Cortex of kidney (tissue), 1 donor: ENCODE measurements at places on chromosomes 16 and 17.

DNA sequence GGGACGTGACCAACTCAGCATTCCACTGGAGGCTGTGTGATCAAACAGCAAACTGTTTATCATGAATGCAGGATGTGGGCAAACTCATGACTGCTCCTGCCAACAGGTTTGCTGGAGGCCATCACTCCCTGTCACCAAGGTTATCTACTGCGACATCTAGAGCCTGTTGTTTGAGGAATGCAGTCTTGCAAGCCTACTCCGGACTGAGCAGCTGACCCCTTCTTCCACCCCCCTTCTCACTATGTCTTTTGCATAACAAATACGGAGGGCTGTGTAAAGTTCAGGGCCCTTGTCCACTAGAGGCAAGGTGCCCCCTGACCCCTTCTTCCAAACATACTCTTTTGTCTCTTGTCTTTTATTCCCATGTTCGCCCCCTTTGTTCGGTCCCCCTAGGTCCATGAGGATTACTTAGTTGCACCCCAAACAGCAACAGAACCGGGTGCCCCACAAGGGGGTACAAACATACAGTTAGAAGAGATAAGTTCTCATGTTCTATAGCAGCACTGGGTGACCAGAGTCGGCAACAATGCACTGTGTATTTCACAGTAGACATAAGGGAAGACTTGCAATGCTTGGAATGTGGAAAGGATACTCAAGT, 28.7 kb downstream of the MEAK7 start:
- no peak for DNase-seq

DNA sequence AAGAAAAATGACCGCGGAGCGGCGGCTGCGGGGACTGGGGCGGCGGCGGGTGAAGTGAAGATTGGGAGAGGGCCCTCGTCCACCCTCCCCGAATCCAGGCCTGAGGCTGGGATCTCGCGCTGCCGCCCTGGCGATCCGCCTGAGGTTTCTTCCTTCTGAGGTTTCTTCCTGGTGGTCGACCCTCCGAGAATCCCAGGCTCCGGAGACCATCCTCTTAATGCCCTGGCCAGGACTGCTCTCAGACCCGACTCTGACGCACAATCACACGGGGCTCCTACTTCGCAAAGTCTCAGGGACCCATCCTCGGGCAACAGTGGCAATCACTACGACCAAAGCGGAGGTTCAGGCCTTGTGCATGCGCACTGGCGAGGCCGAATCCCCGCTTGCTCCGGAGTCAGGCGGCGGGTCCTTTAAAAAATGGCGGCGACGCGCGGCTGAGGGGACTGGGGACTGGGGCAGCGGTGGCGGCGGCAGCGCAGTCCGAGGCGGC, 18.0 kb upstream of the KCNJ18 start:
- DNase-seq: no peak

- no peak for DNase-seq
These were observed 126.9 kb upstream of the AXIN2 start for GRCh38 chr17:65688307-65688706.

GRCh38 chr17:83084214-83084613, 4.8 kb downstream of the METRNL start:
- DNase-seq: no peak

DNA sequence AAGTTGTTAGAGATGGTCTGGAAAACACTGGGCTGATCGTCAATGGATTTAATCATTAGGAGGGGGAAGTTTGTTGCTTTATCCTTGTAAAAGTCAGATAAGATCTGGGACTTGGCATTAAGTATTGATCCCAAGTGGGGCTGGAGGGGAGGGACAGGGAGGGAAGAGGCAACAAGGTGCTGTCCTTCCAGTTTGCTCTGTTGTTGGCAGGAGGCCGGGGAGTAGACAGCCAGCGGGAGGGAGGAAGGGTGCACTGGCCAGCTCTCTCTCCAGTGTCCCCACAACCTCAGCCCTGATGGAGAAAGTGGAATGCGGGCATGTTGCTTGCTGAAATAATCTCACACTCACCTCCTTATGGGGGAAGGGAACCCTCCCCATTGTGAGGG, 210.2 kb downstream of the CCDC182 start:
- no peak for DNase-seq

DNA sequence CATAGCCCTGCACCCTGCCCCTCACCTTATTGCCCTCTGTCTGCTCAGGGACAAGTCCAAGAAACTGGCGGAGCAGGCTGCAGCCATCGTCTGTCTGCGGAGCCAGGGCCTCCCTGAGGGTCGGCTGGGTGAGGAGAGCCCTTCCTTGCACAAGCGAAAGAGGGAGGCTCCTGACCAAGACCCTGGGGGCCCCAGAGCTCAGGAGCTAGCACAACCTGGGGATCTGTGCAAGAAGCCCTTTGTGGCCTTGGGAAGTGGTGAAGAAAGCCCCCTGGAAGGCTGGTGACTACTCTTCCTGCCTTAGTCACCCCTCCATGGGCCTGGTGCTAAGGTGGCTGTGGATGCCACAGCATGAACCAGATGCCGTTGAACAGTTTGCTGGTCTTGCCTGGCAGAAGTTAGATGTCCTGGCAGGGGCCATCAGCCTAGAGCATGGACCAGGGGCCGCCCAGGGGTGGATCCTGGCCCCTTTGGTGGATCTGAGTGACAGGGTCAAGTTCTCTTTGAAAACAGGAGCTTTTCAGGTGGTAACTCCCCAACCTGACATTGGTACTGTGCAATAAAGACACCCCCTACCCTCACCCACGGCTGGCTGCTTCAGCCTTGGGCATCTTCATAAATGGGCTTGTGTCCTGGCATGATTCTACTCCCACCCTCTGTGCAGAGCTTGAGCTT, 6.3 kb upstream of the NFATC3 start:
- no peak for DNase-seq

GRCh38 chr16:89491974-89492687, 1.8 kb upstream of the ANKRD11 start:
- DNase-seq: no peak

GRCh38 chr17:3977387-3977786, 13.2 kb upstream of the ATP2A3 start:
- no peak for DNase-seq
